ENCODE measurements at places on chromosomes 16 and 17.

DNA sequence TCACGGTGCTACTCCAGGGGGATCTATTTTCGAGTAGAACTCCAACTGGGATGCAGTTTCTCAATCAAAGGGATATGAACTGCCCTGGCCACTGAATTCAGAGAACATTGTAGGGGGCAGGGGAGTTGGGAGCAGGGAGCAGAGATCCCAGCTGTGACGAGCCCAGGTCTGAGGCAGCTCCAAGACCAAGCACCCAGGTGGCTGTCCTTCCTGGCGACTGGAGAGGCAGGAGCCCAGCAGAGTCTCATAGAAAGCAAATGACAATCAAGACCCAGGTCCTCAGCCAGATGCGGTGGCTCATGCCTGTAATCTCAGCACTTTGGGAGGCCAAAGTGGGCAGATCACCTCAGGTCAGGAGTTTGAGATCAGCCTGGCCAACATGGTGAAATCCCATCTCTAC, 60.1 kb downstream of the TK2 start:
- no peak for DNase-seq

DNA sequence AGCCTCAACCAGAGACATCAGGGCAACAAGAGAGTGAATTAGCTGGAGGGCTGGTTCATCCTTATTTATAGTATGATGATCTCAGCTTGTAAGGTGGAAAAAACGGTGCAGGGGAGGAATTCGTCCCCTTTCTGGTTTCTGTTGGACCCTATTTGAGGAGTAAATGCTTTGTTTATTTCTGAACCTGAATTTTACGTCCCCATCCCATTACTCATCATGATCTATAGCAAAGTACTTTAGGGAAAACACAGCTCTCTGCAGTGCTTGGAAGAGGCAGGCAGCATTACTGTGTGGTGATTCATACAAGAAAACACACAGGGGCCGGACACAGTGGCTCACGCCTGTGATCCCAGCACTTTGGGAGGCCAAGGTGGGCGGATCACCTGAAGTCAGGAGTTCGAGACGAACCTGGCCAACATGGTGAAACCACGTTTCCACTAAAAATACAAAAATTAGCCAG, 8.0 kb upstream of the VAT1L start:
- no peak for DNase-seq

DNA sequence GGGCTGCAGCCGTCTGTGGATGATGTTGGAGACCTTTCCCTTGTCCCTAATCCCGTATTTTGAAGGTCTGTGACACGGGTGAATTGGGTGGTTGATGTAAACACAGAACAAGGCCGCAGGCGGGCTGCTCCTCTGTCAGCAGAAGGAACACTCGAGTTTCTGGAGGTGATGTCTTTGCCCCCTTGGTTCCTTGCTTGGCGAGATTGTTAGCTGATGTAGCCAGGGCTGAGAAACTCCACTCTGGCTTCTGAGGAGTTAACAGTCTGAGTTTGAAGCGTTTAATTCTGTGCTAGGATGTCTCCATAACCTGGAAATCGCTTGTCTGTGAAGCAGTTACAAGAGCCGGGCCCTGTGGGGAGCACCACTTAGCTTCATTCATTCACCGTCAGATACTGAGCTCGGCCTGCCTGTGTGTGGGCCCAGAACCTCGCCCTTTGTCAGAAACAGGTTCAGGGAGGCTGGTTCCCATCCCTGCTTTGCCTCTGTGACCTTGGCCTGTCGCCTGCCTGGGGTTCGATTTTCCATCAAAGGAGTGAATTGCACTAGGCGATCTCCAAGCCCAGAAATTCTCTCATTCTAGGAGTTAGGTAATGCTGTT, 1.3 kb downstream of the MAPK8IP3 start:
- no peak for DNase-seq

- no peak for DNase-seq
Measured at GRCh38 chr17:76472726-76473125, 5.3 kb downstream of the AANAT start.

- DNase-seq = no peak
Measured at GRCh38 chr17:50421308-50422051, 4.5 kb upstream of the ACSF2 start.

DNA sequence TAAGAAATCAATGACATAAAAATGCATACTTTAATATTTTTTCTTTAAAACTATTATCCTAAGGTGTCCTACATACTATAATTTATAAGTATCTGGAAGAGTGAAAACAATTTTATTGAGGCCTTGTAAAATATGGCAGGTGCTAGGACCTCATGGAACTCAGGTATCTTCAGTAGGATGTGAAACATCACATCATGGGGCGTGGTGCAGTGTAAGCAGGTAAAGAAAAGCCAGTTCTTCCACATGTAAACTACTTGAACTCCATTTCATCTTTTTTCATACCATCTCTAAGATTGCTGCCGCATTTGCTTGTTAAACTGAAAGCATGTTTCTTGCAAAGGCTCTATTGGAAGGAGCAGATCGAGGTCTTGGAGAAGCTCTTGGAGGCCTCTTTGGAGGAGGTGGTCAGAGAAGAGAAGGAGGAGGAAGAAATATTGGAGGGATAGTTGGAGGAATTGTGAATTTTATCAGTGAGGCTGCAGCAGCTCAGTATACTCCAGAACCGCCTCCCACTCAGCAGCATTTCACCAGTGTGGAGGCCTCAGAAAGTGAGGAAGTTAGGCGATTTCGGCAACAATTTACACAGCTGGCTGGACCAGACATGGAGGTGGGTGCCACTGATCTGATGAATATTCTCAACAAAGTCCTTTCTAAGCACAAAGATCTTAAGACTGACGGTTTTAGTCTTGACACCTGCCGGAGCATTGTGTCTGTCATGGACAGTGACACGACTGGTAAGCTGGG, at the start of gene CAPNS2:
Gene CAPNS2, plus strand, starts transcription at position 253 of the 744 bp plus-strand sequence. Its CDS starts 73 bp downstream, at position 326.
- no peak for DNase-seq

- no peak for DNase-seq
Measured at GRCh38 chr16:84370723-84371552, 2.6 kb downstream of the ATP2C2 start.

Measured in stimulated activated CD4-positive, alpha-beta T cell treated with anti-CD3 and anti-CD28 coated beads, Interleukin-12 subunit alpha, Interleukin-12 subunit beta, amount 100 ng/mL, for 24 hours (primary cell).